Amniotic stem cell (primary cell): ENCODE measurements at places on chromosomes 1 and 21.

GRCh38 chr1:116255486-116256285 is 117.4 kb upstream of the ATP1A1 start:
- no peak for DNase-seq

DNA sequence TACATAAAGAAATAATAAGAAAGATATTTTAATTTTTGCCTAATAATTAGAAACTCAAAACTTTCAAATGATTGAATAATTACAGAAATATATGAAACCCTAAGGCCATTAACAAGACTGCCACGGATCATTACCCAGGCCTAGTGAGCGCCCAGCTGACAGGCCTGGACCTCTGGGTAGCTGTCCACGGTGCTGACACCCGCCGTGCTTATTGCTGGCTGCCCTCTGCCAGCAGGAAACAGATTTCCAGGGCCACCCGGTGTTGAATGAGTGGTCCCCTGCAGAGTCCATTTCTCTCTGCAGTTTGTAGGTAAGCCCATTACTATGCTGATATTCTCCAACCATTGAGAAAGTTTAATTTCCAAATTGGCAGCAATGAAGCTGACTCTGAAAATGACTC is 254.4 kb upstream of the GJB5 start:
- no peak for DNase-seq

DNA sequence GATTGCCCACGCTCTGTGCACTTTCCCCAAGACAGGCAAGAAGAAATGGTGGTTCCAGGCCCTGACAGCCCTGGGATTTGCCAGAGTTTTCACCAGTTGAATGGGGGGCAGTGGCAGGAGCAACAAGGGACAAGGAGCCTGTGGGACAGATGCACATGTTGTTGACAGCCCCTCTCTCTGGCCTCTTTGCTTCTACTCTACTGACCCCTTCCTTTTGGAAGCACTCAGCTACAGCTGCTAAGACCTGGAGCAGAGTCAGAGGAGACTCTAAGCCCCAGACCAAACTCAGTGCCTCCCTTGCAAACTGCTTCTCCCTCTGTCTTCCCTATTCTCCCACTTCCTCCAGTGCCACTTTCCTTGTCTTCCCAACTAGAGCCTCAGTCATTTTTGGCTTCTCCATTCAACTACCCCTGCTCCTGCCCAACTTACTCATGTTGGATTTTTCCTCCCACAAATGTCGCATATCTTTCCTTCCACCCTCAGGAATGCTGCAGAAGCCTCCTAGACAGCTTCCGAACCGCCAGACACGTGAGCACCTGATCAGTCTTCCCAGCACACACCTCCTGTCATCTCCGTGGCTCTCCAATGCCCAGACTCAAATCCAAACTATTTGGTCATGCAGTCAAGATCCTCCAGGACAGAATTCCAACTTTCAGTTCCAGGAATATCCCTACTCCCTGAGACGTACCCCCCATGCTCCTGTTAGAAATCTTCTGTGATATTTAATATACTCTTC is 9.1 kb downstream of the INKA2 start:
- DNase-seq = no peak

DNA sequence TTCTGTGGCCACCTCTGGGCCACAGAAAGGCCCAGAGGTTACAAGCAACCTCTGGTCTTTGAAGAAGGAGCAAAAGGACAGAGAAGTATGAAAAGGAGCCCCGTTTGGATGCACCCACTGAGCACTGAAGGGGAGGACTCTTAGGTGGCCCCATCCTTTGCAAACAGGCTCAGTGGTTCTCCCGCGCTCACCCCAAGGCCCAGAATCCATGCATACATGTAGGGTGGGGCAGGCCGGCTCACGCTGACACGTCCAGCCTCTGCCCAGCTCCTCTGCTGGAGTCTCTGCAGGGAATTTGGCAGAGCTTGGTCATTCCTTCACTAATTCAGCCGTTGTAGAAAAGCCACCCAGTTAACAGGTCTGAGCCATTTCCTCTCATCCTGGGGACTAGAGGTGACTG is 61.3 kb upstream of the AJAP1 start:
- no peak for DNase-seq

- DNase-seq = no peak
These were observed 1.7 kb downstream of the CNTN2 start for GRCh38 chr1:205044741-205045140.

DNA sequence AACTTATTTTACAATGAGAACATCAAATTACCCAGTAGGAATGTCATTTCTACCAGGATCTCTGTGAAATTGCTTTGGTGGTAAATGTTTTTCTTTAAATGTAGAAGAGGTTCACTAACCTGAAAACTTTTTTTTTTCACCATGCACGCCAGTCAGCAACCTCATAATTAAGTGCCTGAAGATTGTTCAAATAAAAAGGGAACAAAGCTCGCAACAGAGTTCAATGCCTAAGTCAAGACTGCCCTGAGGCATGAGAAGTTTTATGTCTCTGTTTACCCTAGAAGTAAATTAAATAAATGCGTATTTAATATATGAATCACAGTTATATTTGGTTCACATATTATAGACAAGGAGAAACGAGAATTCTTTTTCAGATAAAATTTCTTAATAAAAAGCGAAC is 13.8 kb upstream of the SYDE2 start:
- no peak for DNase-seq

DNA sequence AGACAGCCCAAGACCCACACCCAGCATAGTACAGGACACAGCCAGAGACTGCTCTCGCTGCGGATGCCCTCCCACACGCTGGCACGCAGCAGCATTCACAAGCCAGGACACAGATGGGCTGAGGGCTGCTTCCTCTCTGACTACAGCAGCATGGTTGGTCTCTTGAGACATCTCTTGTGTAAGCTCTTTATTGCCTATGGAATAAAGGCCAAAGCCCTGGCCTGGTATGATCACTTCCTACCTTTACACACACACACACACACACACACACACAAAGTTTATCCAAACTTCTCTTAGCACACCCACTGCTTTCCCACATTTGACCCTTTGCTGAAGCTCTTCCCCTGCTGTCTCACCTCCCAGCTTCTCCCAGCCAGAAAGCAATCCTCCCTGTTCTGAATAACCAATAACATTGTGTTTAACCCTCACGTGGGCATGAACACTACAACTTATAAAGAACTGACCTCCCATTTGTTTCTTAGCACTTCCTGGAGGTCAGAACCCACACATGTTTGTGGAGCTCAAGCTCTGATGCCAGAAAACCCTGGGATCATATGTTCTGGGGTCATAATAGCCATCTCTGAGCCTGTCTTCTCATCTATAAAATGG is 1.2 kb upstream of the LUZP1 start:
- DNase-seq = no peak

- DNase-seq = no peak
These were observed 35.1 kb downstream of the UAP1 start for GRCh38 chr1:162596514-162597170.

GRCh38 chr1:36570006-36570405 is 87.3 kb upstream of the CSF3R start:
- no peak for DNase-seq

GRCh38 chr1:199292896-199293295 is 654.1 kb downstream of the PTPRC start:
- no peak for DNase-seq

- no peak for DNase-seq
These were observed 17.4 kb upstream of the DDOST start for GRCh38 chr1:20678599-20678998.

DNA sequence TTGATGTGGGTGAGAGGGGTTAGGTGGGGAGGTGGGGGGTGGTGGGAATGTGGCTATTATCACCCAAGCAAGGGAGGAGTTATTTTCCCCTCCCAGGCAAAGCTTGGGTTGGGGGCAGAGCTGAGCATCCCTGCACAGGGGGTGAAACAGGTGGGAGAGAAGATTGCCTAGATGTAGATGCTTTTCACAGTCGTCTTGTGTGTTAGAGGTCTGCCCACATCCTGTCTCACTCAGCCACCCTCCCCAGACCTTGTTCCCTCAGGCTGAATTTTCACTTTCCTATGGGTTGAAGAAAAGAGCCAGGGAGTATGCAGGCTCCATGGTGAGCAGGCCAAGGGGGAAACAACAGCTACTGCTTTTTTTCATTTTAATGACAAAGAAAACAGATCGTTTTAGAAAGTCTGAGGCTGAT is 223.5 kb downstream of the KIF26B start:
- DNase-seq = no peak

DNA sequence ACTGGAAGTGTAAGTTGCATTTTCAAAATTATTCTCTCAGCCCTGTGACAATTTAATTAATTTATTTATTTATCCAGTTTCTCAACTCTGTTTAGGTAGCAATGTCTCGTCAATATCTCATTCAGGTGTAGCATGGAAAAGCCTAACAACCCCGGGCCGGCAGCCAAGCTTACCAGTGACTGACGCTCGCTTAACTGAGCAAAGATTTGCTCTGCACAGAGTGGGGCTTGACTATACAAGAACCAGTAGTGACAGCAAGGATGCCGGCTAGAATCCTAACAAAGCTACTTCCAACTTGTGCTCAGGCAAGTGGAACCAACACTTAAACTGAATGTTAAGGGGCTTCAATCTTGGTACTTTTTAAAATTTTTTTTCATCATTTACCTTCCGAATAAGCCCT is 80.9 kb upstream of the ESRRG start:
- no peak for DNase-seq

DNA sequence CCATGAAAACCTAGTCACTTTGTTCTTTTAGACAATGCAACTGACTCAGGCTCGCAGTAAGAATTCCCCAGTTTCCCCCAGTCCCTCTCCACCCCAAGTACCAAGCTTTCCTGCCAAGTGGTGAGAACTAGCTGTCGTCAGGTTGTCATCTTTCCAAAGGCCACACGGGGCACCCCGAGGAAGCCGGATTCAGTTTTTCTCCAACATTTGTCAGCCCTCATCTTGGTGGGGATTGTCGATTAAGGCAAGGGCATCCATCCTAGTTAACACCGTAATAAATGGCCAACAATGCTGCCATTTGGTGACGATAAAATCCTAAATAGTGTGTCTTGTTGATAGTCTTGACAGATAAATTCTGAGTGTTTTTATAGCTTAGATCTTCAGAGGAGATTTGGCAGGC is 55.9 kb upstream of the PROX1 start:
- DNase-seq = no peak

DNA sequence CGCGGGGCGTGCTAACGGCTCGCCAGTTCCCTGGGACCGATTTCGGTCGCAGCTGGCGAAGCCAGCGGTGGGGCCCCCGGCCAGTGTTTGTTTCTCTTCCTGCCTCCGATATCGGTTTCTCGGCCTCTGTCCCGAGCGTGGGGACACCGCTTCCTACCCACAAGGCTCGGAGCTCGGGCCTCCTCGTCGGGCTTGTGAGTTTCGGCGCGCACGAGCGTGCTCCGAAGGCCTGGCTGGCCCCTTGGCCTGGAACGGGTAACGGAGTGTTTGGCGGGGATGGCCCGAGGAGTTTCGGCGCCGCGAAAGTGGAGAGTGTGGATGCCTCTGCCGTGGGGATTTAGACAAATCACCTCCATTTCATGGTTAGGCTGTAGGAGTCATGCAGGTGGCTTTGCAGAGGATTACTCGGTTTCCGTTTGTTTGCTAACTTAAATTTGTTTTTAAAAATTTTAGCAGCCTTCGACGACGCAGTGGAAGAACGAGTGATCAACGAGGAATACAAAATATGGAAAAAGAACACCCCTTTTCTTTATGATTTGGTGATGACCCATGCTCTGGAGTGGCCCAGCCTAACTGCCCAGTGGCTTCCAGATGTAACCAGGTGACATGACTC is 559 bp downstream of the RBBP4 start:
- DNase-seq = no peak

GRCh38 chr1:67760030-67760821 is 73.0 kb downstream of the GNG12 start:
- peak; percentile 41 for DNase-seq

DNA sequence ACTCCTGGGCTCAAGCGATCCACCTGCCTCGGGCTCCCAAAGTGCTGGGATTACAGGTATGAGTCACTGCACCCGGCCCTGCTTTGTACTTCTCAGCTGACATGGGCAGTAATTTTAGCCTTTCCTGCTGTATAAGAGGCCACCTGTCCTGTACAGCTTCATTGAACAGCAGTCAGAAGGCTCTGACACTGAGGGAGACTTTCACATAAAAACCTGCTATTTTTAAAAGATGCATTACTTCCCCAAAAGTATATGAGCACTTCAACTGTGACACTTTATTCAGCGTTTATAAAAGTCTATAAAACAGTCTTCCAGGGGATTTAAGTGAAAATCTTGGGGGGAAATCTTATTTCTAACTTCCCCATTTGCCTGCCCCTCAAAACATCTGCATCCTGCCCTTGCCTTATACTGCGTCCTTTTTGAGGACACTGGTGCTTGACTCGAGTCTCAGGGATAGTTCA is 17.6 kb downstream of the RNU5D-1 start:
- DNase-seq = no peak

GRCh38 chr21:15850645-15851044 is 120.9 kb downstream of the USP25 start:
- DNase-seq = no peak
